ENCODE measurements at places on chromosomes 4 and X.

GRCh38 chr4:85717351-85717750, 242.4 kb downstream of the ARHGAP24 start:
- DNase-seq, result no peak

- peak; percentile 12 for DNase-seq
Observed at GRCh38 chr4:148749403-148749802, 307.2 kb upstream of the NR3C2 start.

GRCh38 chrX:115367455-115367854, 77.9 kb downstream of the LUZP4 start:
- no peak for DNase-seq

DNA sequence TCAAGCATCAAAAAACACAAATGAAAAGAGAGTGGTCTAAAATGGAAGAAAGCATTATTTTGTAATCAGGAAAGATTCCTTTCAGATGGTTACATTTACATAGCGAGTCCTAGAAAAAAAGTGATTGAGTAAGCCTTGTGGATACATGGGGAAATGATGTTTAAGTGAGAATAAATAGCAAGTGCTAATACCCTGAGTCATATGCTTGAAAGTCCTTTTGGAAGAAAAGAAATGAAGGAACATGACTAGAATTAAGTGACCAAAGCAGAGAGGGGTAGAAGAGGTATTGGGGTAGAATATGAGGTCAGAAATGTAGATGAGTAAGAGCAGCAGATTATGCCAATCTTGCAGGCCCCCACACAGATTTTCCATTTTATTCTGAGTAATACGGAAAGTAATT, 814.8 kb upstream of the GRID2 start:
- DNase-seq, result no peak

DNA sequence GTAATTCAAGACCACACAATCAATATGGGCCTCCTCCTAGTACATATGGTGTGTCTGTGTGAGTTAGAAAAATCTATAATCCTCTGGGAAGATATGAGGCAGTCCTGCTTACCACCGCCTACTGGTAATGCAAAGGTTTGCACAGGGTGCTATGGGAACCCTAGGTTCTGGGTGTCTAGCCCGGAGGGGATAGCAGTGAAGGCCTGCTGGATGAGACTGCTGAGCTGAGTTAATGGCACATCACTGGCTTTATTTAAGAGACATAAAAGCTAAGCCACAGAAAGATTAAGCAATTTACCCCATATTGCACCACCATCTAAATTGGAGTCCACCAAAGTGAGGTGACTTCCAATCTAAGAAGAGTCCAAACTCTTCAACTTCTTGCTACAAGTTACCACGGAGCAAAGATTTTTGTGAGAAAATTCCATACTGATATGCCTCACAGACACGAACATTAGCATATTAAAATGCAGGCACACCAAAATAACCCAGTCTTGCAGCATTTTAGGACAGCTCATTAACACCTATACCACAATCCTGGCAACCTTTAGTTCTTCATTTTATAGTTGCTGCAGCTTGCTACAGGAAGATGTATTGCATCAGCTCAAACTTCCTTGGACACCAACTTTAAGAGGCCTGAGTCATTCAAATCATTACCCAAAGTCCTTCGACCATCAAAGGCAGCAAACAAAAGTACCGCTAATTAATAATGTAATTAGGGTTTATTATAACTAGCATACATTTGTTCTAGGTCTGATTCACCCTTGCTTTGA, 13.7 kb downstream of the DGKK start:
- DNase-seq, result no peak

DNA sequence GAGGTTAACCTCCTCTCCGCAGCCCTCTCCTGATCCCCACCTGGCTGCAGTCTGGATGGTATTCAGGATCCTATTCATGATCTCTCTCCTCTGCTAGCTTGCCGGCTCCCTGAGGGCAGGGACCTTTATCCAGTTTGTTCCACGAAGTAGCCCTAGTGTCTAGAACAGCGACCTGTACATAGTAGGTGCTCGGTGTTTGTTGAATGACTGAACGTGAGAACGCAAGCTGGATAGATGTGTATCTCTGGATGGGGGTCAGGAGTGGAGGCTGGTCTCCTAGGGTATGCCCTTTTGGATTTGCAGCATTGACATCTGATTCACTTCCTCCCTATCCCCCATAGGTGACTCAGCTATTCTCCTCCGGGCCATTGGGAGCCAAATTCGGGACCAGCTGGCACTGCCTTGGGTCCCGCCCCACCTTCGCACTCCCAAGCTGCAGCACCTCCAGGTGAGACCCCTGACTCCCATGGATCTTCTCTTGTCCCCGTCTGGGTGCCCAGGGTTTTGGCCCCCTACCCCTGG, 7.3 kb downstream of the CCDC22 start:
- DNase-seq, result no peak

- no peak for DNase-seq
Observed at GRCh38 chr4:40197879-40198689, 1.3 kb downstream of the RHOH start.

- DNase-seq, result no peak
Observed at GRCh38 chrX:96474741-96475125, 209.9 kb upstream of the DIAPH2 start.

GRCh38 chr4:171947400-171947799, 134.2 kb downstream of the GALNTL6 start:
- no peak for DNase-seq

- no peak for DNase-seq
Observed at GRCh38 chr4:87165892-87166291, 54.5 kb downstream of the KLHL8 start.

GRCh38 chr4:38306482-38307071, 346.4 kb downstream of the PTTG2 start:
- DNase-seq, result no peak

DNA sequence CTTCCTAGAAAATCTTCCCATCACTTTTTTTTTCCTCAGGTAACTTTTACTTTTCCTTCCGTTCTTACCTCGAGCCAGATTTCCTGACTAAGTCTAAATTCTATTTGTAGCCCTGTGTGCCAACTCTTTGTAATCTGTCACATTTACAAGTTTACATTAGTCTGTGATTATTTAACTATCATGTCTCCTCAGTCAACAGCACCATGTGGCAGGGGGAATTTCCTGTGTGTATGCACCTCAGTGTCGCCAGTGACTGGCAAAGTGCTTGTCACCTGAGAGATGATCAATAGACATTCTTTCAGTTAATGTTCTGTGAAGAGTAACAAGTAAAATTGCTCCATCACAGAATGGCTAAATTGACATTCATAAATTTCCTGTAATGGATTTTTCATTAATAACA, 468.5 kb downstream of the PDGFC start:
- DNase-seq, result no peak

GRCh38 chrX:65407157-65407626, 127.4 kb downstream of the LAS1L start:
- DNase-seq, result no peak

DNA sequence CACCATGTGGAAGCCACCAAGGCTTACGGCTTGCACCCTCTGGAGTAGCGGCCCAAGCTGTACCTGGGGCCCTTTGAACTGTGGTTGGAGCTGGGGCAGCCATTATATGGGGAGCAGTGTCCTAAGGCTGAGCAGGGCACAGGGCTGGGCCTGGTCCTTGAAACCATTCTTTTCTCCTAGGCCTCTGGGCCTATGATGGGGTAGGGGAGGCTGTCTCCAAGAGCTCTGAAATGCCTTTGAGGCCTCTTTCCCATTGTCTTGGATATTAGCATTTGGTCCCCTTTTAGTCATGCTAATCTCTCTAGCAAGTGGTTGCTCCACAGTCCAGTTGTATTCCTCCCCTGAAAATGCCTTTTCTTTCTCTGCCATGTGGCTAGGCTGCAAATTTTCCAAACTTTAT, 96.4 kb upstream of the ARX start:
- DNase-seq, result no peak

DNA sequence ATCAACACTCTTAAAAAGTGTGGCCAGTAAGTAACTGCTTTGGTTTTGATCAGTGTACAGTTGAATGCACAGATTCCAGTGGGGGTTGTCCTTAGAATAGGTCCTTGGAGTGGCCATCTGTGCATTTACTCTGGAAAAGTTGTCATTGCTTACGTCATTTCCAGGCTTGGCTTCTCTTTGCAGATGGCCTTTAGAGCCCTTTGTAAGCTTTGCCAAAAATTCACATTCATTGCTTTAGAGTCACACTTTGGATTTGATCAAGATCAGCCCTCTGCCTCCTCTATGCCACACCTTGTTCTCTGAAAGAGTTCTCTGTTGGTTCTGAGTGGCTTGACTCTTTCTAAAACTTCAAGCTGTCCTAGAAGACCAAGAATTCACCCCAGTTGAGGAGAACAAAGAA, 83.9 kb downstream of the MAMLD1 start:
- DNase-seq, result no peak

DNA sequence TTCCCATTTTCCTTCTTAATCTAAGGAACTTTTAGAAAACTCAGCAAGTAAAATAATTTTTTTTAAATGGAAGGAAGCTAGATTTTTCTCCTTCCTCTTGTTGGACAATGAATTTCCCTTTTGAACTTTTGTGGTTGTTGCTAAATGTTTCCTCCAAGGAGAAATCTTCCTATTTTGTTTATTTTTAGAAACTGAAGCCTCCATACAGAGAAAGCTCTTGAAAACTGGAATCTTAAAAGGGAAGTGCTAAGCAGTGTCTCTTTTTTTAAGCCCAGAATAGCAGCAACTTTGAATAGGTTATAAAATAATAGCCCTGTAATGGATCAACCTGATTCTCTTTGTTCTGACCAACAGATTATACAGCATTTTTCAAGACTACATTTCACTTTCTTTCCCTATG, 15.1 kb upstream of the DCLK2 start:
- DNase-seq, result no peak

GRCh38 chr4:148527571-148527970, 85.4 kb upstream of the NR3C2 start:
- DNase-seq, result no peak

DNA sequence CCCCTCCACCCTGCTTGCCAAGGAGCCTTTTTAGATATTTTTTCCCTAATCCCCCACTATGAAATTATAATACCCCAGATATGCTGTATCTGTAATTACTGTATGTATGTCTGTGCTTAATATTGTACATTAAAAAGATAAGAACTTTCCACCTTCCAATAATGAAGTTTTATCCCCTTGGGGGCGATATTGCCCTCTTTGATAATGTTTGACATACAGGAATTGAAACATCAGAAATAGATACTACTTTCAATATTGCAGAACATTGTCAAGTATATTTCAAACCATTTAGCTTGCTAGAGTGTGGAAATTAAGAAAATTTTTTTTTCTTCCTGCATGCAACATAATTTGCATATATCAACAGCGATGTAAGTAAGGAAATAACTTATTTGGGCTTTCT, 58.9 kb downstream of the NAF1 start:
- DNase-seq, result no peak

GRCh38 chr4:55407119-55407518, 11.4 kb downstream of the TMEM165 start:
- no peak for DNase-seq

- no peak for DNase-seq
Observed at GRCh38 chr4:177239878-177240277, 69.8 kb upstream of the NEIL3 start.

- DNase-seq, result no peak
Observed at GRCh38 chrX:19857131-19857530, 30.3 kb downstream of the SH3KBP1 start.

DNA sequence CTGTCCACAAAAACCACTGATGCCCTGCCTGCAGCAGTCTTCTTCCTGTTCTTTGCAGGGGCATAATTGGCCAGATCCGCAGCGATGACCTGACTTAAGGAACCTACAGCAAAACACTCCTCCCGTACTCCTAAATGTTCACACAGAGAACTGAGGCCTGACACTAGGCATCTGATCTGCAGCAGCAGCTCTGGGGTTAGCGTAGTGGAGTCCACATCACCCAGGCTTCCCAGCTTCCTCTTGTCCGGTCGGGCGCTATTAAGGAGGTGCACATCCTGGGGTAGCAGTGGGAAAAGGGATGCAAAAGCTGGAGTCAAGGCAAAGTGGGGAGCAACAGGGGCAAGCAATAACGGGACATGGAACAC, 758 bp downstream of the SCFD2 start:
- DNase-seq, result no peak

DNA sequence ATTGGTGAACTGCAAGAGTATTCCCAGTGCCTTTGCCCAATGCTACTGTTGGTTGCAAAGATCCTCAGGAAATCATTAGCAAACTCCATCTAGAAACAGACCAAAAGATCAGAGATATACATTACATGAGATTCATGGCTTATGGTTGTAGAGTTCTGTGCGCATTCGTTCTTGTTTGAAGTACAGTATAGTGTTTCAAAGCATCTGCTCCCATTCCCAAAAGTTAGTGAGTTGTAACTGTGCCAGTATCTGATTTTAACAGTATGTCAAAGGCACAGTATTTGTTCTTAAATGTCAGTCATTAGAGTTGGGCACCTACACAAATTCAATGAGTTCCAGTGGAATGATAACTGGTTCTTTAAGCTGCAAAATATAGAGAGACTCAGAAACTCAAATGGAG, 314.7 kb upstream of the ATOH1 start:
- no peak for DNase-seq

GRCh38 chrX:3218442-3218841, 128.0 kb downstream of the MXRA5 start:
- DNase-seq, result no peak

GRCh38 chr4:185149392-185149791, 6.3 kb downstream of the SLC25A4 start:
- DNase-seq, result no peak

- DNase-seq, result no peak
Observed at GRCh38 chr4:45324455-45325417, 598.4 kb upstream of the GNPDA2 start.

- DNase-seq, result no peak
Observed at GRCh38 chrX:130714665-130715064, 188.3 kb downstream of the ENOX2 start.

DNA sequence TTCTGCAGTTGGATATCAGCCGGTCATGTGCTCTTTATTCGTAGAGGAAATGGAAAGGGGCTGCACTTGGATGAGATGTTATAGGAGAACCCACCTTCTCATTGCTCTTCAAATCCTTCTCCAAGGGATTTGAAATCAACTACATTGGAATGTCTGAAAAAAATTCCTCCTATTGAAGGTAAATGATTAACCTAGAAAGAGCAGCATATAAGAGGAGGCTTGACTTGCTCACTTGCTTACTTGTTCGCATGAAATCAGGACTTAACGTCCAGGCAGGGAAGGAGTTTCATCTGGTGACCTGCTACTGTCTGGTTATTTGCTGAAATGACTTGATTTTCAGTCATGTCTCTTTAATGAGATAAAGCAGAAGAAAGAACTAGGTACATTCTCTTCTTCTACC, 338.4 kb upstream of the NOCT start:
- no peak for DNase-seq

GRCh38 chr4:8920969-8921368, 49.3 kb upstream of the HMX1 start:
- no peak for DNase-seq

- no peak for DNase-seq
Observed at GRCh38 chr4:122747883-122748282, 15.4 kb downstream of the BBS12 start.

- DNase-seq, result no peak
Observed at GRCh38 chr4:128373628-128374027, 86.0 kb upstream of the PGRMC2 start.

GRCh38 chrX:69260169-69260568, 94.9 kb upstream of the PJA1 start:
- no peak for DNase-seq

- DNase-seq, result no peak
Observed at GRCh38 chrX:66022632-66023384, 17.1 kb downstream of the VSIG4 start.

GRCh38 chrX:13250826-13251580, 68.8 kb downstream of the ATXN3L start:
- DNase-seq, result no peak

Measured in kidney epithelial cell (primary cell).